Endothelial cell of coronary artery (primary cell): ENCODE measurements at places on chromosomes 7 and 10. TPM values are rescaled to one million over a fixed set of nuclear protein-coding genes. Genes with fewer than 3 reads are reported as not detected.

TMEM209 gene
- total RNA-seq, result 6.1 and 6.3 TPM in 2 replicates

CAPZA2 gene
- 199 and 239 TPM in 2 replicates for total RNA-seq

TRPV5 gene
- not detected in 2 replicates for total RNA-seq

FOXI2 gene
- not detected in 2 replicates for total RNA-seq

TMEM270 gene
- total RNA-seq, result not detected in 2 replicates

PHYHIPL gene
- total RNA-seq, result not detected in 2 replicates

BMPER gene
- 0.45 and 8.8 TPM in 2 replicates for total RNA-seq

CYP26A1 gene
- 0.19 and 0.36 TPM in 2 replicates for total RNA-seq

OGA gene
- 84.1 and 111 TPM in 2 replicates for total RNA-seq

POM121 gene
- 4.3 and 5.5 TPM in 2 replicates for total RNA-seq

SPDYE11 gene
- not detected in 2 replicates for total RNA-seq

TDRD1 gene
- total RNA-seq, result not detected in 2 replicates

NYAP1 gene
- 1.9 and 2.2 TPM in 2 replicates for total RNA-seq

SLC4A2 gene
- 72.9 and 76.8 TPM in 2 replicates for total RNA-seq
